CD8-positive, alpha-beta memory T cell (primary cell): ENCODE measurements at places on chromosomes 7 and 10. TPM values are rescaled to one million over a fixed set of nuclear protein-coding genes. Genes with fewer than 3 reads are reported as not detected.

RAB18 gene
- 71.1 TPM for total RNA-seq

GRCh38 chr10:10515479-10516204 is 502.0 kb upstream of the CELF2 start:
- DNase-seq = no peak

DNA sequence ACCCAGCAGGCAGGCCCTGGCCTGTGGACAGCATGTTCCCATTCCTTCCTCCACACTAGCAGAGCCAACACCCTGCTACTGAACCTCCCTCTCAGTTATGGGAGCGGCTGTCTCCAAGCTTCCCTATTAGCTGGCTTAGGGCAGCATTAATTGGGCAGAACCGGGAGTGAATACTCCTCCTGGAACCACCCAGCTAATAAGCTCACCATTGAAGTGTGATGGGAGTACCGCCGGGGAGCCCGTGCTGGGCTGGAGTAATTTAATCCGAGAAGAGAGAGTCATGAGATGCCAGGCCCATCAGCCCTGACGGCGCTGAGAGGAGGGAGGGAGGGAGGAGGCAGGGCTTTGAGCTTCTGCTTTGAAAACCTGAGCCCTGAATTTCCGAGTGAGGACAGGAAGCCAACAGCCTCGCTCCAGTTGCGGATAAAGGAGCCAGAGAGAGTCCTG is 31.8 kb upstream of the ELFN1 start:
- no peak for DNase-seq

GRCh38 chr7:41437257-41438196 is 265.4 kb downstream of the INHBA start:
- DNase-seq = no peak

DNA sequence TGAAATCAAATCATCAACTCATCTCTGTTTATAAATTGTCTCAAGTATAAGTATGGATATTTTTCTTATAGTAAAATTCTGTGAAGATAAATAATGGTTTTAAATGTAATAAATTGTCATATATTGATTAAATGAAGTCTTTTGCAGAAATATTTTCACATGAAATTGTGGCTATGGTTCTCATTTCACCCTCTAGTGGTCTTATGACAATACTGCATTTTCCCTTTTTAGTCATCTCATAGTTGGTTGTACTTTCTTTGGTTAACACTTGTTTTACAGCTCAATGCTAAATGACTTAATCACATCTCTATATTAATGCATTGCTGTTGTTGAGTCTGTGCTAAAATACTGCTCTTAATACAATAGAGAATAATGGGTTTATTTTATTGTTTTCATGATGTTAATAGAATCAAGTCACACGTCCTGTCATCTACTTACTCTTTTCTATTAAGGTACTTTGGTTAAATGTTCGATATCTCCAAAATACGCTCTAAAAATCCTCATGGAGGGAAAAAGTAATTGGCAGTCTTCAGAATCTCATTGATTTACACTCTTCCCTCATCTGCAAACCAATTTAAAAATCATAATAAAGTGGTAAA is 38.0 kb upstream of the CACNA2D1 start:
- DNase-seq = no peak

GRCh38 chr10:44955413-44956070 is 4.1 kb upstream of the RASSF4 start:
- no peak for DNase-seq

GRCh38 chr7:132090444-132090843 is 485.8 kb downstream of the PLXNA4 start:
- DNase-seq = no peak
